ENCODE measurements at places on chromosomes 3 and 15.

DNA sequence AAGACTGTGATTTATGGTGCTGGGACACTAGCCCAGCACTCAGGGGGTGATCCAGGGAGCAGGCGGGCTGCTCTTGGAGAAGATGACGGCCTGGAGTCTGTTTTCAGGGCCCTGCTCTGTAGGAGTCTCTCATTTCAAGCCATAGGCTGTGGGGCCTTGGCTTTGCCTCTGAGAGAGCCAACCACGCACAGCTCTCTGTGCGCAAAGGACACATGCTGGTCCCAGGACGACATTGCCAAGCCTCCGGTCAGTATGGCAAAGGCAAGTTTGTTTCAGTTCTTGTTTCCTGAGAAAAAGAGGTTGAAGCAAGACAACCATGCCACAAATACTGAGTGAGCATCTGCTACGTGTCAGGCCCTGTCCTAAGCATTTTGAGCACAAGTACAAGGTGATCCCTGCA, 197.1 kb downstream of the EPHB1 start:
- no peak for DNase-seq

- DNase-seq: peak; percentile 42
Measured at GRCh38 chr3:101725194-101725889, 928 bp downstream of the CEP97 start.

DNA sequence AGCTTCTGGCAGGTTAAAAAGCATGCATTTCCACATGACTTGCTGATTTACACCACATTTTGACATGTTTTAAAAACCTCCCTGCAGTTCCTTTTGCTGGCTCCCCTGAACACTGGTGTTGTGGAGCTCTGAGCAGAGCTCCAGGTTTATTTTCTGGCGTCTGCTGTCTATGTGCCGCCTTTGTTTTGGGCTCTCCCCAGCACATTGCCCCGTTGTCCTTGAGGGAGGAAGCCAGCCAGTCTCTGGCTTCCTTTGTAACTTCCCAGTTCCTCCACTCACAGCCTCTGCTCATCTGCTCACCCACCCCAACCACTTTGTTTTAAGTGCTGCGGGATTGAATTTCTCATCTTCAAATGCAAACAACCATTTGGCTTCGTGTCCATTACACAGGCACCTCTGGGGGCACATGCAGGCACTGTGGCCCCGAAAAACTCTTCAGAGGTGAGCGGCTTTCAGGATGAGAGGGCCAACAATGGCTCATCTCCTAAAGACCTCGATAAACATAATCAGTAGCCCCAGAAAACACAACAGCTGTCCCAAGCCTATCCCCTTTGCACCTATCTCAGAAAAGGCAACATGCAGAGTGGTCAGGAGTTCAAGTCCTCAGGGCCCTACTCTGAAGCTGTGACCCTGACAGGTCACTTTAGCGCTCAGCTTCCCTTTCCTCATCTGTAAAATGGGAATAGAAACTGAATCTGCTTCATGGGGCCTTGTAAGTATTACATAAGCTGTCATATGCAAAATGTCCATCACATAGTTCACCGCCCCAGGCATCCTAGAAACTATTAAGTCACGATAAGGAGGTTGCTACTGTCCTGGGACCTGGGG, 1.3 kb upstream of the MEF2A start:
- peak; percentile 6 for DNase-seq

DNA sequence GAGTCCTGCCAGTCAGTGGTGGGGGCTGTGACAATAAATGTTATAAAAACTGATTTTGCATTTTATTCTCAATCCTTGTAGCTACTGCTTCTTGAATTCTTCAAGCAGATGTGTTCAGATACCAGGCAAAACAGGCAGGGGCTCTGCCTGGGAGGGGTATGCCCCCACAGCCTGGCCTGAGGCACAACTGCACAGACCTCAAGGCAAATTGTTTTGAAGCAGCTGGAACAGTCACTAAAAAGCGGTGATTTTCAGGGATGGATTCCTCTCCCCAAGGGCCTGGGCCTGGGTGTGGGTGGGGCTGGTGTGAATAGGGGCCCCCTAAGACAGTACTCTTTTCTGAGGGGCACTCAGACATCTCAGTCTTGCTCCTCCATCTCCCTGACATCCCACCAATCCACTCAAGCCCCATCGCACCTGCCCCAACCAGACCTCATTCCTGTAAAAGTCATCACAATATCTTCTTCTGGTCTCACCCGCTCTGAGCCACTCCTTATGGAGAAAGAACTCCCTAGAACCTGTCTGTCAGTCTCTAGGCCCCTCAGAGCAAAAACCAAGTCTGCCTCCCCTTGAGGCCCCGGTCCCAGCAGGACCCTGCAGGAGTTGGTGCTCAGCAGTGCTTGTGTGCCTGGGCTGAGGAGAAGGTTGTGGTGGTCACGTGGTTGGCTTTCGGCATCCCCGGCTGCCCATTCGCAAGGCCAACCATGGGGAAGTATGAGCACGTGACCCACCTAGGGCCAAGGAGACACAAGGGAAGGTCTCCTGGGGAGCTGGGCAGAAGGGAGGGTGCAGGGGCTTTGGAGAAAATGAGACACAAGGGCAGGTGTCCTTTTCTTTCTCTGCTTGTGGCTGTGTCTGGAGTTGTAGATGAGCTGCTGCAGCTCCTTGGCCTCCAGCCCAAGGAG, 2.9 kb upstream of the PSTPIP1 start:
- no peak for DNase-seq

DNA sequence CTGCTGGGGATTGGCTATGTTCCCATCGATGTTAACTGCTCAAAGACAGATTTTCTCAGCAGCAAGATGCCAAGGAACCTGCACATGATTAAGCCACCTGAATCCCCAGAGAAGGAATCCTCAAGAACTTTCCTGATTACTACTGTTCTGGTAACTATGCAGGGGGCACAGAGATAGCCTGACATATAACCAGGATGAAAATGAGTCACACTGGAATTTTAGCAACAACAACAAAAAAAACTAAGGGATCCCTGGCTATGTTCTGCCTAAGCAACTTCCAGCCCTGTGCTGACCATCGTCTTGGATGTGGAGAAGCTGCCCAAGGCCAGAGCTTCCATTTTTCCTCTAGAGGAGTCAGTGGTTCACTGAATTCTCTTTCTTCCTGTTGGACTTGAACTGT, 13.8 kb downstream of the RIOX2 start:
- no peak for DNase-seq

DNA sequence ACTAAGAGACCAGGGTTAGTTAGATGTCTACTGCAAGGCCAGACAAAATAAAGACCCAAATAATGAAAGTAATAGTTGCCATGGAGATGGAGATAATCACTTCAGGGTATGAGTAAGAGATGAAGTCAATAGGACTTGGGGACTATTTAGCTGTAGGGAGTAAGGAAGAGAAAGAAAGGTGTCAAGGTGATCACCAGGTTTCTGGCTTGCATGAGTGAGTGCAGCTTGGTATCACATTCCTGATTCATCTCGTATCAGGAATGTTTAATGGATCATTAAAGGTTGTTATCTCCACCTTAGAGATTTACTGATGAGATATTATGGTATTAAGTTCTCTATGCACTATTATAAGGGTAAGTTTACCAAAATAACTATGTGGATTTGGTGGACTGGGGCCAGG, 357.4 kb upstream of the ATP11B start:
- DNase-seq: no peak

DNA sequence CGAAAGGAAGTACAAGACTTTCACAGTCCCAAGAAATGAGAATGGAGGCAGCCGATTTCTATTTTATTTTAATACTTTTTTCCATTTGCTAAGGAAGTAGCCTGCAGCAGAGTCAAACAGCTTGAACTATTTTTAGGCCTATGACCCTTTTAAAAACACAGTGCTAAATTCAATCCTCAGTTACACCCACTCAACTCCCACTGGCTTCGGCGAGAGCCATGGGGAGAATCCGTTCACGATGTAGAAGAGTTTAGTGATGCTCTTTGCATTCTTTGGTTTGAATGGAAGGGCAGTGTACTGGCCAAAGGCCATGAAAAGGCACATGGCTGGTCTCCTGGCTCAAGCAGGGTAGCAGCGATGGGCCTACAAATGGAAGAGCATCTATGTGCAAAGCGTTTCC, 343.5 kb downstream of the FOXP1 start:
- DNase-seq: no peak

- DNase-seq: no peak
Measured at GRCh38 chr15:98684436-98684835, 36.1 kb downstream of the IGF1R start.

DNA sequence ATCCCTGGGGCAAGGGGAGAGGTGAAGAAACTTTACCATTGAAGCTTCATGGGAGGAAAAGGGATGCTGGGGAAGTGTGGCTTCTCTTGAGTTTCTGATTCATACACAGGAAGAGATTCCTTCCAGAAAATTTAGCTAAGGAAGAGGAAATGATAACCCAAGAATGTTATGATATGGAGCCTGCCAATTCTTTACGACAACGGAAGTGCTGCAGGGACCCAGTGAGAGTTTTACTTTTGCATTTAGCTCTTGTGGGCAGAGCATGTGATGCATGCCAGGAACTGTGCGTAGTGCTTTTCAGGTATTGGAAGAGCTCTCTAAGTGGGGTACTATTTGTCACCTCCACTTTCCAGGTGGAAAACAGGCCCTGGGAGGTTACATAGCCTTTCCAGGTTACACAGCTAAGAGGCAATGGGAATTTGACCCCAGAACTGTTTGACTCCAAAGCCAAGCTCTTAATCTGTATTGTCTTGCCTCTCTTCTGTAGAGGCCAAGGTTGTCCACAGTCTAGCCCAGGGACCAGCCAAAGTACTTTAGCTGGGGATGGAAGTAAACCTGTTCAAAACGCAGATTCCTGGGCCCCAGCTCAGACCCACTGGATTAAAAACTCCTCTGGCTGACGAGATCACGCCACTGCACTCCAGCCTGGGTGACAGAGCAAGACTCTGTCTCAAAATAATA, 23.0 kb downstream of the CMTM7 start:
- peak; percentile 47 for DNase-seq

DNA sequence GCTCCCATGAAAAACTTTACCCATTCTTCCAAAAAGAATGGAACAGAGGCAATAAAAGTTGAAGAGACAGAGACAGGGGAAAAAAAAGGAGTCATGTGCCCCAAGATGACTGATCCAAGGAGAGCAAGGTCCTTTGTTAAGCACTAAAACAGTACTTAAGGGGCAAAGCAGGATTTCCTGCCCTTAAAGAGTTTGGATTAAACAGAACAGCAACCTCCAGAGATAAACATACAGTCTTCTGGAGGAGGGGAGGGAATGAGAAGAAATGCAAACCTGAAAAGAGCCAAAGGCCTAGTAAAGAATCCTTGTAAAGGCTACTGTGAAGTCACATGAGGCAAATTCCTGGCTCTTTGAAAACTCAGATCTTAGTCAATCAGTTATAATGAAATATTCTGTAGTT, 38.2 kb downstream of the SHQ1 start:
- DNase-seq: no peak

GRCh38 chr3:177565981-177566380, 368.7 kb upstream of the TBL1XR1 start:
- no peak for DNase-seq

DNA sequence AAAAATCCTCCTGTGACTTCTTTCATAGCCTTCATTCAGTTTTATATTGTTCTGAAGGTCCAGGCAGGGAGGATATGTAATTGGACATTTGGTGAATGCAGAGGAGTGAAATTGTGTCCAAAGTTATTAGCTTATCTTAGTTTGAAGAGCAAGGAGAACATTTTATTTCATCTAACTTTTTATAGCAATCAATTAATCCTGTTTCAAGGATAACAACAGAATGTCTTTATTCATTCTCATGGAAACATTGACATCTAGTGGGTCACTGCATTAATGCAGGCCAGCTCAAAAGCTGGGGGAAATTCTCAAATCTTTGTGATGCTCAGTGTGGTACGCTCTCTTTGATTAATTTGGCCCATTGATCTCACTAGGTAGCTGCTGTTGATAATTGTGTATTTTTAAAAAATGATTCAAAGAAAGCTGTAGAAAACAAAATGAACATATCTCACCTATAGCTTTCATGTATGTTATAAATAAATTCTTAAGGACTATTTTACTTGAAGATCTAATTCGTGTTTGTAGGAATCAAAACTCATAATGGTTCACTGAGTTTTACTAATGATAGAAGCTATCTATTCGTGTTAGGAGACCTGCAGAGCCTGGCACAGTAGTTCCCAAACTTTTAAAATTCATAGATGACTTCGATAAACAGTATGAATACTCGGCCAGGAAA, 150.8 kb upstream of the KCNMB2 start:
- peak; percentile 14 for DNase-seq

DNA sequence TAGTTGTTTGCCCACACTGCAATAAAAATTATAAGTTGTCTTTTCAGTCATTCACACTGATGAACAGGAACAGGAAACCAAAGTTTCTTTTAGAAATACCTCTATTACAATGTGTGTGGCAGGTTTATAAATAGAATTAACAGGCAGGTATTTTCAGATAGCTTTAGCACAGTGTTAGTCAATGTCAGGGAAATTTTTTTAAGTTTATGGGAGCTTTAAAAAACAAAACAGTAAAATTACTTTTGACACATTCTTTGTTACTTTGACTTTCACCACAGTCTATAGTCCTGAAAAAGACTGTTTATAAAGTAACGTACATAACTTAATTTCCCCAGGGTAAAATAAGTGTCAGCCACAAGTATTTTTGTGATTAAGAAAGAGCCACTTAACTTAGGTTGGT, 38.1 kb downstream of the SERPINI1 start:
- DNase-seq: no peak

GRCh38 chr15:59522988-59523461, 85.0 kb downstream of the FAM81A start:
- DNase-seq: peak; percentile 7
